Upper lobe of right lung (tissue), 1 donor: ENCODE measurements at places on chromosomes 4 and X. TPM values are rescaled to one million over a fixed set of nuclear protein-coding genes. Genes with fewer than 3 reads are reported as not detected.

DNA sequence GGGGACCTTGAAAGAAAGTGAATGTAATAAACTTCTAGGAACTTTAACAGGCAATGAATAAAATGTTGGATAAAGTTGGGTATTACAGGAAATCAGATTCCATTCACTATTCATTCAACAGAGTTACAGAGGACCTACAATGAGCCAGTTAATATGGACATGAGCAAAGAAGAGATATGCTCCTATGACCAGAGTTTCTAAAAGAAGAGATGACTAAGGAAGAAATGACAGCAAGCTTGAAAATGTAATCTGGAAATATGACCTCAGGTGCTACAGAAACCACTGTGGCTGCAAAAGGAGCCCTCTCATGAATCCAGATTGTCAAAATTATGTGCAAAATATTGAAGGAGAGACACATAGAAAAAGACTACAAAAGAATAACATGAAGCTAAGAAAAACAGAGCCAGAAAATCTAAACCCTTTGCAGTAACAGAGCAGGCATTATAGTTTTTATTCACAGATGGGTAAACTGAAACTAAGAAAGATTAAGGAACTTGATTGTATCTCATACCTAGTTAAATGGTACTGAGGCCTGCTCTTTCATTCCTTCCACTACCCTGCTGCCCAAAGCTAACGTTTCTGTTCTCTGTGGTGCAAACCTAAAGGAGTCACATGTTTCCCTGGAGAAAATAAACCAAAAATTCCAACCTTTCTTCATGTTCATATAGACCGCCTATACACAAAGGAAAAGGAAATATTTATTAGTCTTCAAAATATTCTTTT lies 378.3 kb downstream of the GBA3 start:
- DNase-seq, result no peak

Gene NBDY
- total RNA-seq, result 30.7 TPM

Gene MTTP
- 0.20 TPM for total RNA-seq

DNA sequence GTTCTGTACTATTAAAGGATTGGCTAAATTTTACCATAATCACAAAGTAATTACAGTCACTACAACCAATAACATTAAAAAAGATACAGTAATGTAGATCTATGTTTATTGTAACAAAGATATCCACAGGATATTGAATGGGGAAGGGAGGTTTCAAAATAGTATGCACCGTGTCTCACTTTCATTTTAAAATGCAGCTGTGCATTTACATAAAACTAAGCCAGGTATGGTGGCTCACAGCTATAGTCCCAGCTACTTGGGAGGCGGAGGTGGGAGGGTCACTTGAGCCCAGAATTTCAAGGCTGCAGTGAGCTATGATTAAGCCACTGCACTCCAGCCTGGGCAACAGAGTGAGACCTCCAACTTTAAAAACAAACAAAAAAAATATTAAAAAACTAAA lies 8.5 kb downstream of the SRP72 start:
- DNase-seq, result no peak

DNA sequence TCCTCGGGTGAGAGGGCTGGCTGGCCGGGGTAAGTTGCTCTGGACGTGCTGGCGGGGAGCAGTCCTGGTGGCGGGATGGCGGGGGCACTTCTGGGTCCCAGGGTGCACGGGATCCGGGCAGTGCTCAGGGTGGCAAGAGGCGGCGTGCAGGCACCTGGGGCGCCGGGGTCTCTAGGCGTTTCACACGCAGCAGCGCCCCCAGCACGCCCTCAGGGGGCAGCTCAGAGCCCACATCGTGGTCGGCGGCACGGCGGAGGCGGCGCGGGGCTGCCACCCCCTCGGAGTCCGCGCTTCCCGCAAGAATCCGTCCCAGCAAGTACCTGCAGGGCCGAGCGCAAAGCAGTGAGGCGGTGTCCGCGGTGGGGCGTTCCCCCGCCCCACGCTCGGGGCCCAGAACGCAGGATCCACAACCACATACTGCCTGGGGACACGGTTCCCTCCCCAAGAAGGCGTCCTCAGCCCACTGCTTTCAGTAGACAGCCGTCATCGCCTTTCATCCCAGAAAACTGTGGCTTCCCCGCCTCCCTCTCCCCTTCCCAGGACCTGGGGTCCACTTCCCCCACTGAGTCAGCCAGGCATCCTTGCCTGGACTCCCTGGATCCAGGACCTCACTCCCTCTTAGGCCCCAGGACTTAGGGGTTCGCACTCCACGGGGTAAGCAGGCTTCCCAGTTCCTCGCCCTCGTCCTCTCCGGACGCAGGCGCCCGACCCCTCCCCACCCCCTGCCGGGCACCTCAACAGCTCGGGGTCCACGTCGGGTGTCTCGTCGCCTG lies 4.1 kb downstream of the PCSK1N start:
- no peak for DNase-seq

GRCh38 chr4:4492161-4492847 lies 49.5 kb downstream of the STX18 start:
- no peak for DNase-seq

- DNase-seq, result no peak
Observed at GRCh38 chrX:20374900-20375438, 108.3 kb upstream of the RPS6KA3 start.

- DNase-seq, result no peak
Observed at GRCh38 chr4:94446386-94446785, 5.4 kb upstream of the PDLIM5 start.

DNA sequence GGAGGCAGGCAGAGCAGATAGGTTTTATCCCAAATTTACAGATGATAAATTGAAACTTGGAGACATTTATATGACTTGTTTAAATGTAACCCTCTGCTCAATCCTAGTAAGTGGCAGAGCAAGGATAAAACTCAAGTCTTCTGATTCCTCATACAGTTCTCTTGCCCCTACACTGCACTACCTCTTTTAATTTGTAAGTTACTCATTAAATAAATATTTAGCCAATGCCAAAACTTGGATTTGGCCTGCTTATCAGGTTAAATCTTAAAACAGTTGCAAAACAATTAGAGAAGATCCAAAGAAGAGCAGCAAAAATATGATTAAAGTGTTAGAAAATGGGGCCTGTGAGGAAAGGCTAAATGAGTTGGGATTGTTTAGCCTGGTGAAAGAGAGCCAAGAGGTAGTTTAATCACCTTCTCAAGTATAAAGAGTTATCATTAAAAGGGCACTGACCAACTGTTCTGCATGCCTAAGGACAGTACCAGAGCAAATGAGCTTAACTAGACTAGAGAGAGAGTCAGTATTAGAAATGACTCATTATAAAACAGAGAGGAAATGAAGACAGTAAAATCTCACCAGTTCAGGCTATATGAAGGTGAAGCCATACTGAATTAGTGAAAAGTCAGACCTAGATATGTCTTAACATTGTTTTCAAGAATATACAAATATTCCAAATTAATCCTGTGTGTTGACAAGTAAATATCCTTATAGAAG lies 146.3 kb downstream of the GRIA3 start:
- DNase-seq, result no peak

DNA sequence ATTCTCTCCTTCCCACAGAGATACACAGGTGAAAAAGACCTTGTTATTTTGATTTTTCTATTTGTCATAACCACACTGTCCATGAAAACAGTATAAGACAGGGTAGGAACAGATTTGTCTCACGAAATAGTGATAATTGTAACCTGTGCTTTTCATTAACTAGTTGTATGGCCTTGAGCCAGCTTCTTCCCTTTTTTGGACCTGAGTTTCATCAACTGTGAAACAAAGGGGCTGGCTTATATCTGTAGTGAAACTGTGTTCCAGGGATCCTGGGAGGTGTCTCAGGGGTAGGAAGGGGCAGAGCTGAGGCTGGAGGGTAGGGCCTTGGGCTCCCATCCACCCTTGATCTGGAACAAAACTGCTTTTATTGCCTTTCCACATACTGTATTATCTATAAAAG lies 50.9 kb downstream of the MED28 start:
- no peak for DNase-seq

GRCh38 chrX:63434665-63435064 lies 83.5 kb upstream of the SPIN4 start:
- DNase-seq, result no peak

DNA sequence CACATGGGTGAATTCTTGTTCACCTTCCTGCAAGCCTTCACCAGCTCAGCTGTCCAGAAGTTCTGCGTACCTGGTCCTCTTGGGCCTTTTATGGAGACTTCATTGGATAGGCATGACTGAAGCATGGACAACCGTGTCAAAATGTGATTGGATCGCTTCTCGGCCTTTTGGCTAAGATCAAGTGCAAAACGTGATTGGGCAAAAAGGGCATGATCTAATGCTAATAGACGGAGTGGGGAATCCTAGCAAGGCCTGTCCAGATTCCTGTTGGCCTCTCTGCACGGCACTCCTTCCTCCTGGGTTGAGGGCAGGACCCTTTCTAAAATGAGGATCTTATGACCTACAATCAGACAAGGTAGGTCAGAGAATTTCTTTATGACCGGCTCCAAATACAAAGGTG lies 24.9 kb downstream of the PRDX4 start:
- no peak for DNase-seq

GRCh38 chr4:159205466-159205865 lies 102.6 kb downstream of the RAPGEF2 start:
- DNase-seq, result no peak
